NCI-H510A (cell line): ENCODE measurements at places on chromosomes 16 and 17.

DNA sequence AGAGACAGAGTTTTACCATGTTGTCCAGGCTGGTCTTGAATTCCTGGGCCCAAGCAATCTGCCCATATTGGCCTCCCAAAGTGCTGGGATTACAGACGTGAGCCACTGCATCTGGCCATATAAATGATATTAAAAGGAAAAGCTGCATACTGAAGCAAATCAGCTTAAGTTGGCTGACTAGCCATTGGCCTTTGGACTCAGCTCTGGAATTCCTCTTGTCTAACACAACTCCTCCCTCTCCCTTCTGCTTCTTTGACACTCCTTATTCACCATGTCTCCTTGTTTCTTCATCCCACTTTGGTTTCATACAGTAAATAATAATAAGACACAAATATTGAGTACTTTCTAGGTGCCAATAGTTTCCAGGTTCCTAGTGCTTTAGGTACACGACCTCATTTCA, 7.5 kb downstream of the KRT12 start:
- DNase-seq = no peak

GRCh38 chr17:77555741-77556291, 402.7 kb upstream of the TNRC6C start:
- no peak for DNase-seq

- DNase-seq = no peak
Measured at GRCh38 chr17:40311575-40311974, 2.6 kb downstream of the RARA start.

GRCh38 chr17:50825188-50825587, 10.2 kb upstream of the WFIKKN2 start:
- no peak for DNase-seq

GRCh38 chr16:70563636-70564035, 40.0 kb downstream of the SF3B3 start:
- no peak for DNase-seq

- no peak for DNase-seq
Measured at GRCh38 chr17:81840826-81841778, 6.3 kb upstream of the PPP1R27 start.

DNA sequence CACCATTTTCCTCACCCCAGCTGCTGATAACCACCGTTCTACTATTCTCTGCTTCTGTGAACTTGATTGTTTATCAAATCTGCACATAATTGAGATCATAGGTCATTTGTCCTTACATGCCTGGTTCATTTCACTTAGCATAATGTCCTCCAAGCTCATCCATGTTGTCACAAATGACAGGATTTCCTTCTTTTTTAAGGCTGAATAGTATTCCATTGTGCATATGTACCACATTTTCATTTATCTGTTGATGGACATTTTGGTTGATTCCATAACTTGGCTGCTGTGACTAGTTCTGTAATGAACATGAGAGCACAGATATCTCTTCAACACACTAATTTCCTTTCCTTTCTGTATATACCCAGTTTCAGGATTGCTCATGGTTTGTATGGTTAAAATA, 225.3 kb upstream of the TBX2 start:
- DNase-seq = no peak

GRCh38 chr17:50184611-50185398, 16.6 kb downstream of the COL1A1 start:
- no peak for DNase-seq

DNA sequence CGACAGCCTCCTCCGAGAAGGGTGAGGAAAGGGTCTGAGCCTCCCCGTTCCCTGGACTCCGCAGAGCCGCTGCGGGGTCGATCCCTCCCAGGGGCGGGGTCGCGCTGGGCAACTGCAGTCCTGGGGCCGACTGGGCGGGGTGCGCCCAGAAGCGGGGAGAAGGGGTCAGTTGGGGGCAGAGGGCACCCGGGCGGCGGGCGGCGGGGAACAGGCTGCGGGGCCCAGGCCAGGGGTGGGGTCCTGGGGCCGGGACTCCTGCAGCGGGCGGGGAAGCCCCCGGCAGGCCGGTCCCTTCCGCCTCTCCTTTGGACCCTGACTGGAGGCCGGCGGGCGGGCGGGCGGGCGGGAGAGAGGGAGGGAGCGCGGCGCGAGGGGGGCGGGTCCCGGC, 352 bp downstream of the GGNBP2 start:
- no peak for DNase-seq

- no peak for DNase-seq
Measured at GRCh38 chr16:48592839-48593429, 17.0 kb downstream of the N4BP1 start.

- no peak for DNase-seq
Measured at GRCh38 chr17:34607917-34608316, 28.5 kb downstream of the TMEM132E start.

- no peak for DNase-seq
Measured at GRCh38 chr16:16108759-16109158, 114.5 kb downstream of the ABCC6 start.

GRCh38 chr16:85394456-85395206, 218.5 kb upstream of the GSE1 start:
- no peak for DNase-seq

GRCh38 chr17:41144846-41145245, 4.5 kb upstream of the KRTAP4-6 start:
- DNase-seq = no peak

GRCh38 chr17:32878211-32878610, 1.3 kb upstream of the MYO1D start:
- DNase-seq = no peak

GRCh38 chr17:28320215-28321061, 1.4 kb downstream of the TMEM97 start:
- DNase-seq = no peak

- DNase-seq = no peak
Measured at GRCh38 chr17:47698749-47699535, 5.0 kb downstream of the TBKBP1 start.

DNA sequence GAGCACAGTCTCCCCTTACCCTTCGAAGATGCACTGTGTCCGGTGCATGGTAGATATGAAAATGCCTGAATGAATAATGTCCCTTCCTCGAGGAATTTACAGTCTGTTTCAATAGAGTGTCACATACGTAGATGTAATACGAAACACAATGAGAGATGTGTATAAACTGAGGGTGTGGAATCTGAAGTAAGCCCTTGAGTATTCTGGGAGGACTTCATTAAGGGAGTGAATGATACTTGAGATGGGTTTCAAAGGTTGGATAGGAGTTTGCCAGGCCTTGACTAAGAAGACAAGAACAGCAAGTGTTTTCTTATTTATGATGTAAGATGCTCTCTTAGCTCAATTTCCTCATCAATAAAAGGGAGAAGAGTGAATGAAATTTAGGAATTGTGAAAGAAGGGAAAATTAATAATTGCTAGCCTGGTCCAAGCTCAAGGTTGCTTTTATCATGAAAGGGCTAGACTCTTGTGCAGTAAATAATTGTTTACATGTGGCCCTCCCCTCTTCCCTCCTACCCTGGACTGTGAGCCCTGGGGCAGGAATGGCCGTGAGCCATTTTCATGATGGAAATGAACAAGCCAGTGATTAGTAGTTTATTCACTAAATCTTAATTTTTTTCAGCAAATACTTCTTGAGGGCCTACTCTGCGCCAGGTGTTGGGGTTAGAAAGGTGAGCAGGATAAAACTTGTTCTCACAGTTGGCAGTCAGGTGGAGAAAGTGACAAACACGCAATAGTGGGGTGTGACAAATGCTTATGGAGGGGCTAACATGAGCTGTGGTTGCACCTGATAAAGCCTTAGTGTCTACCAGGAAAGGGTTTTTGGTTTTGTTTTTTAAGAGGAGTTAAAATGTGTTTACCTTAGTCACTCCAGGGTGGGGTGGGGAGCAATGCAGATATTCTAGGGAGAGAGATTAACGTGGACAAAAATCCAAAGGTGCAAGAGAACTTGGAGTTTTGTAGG, 1.6 kb downstream of the KIF22 start:
- no peak for DNase-seq

DNA sequence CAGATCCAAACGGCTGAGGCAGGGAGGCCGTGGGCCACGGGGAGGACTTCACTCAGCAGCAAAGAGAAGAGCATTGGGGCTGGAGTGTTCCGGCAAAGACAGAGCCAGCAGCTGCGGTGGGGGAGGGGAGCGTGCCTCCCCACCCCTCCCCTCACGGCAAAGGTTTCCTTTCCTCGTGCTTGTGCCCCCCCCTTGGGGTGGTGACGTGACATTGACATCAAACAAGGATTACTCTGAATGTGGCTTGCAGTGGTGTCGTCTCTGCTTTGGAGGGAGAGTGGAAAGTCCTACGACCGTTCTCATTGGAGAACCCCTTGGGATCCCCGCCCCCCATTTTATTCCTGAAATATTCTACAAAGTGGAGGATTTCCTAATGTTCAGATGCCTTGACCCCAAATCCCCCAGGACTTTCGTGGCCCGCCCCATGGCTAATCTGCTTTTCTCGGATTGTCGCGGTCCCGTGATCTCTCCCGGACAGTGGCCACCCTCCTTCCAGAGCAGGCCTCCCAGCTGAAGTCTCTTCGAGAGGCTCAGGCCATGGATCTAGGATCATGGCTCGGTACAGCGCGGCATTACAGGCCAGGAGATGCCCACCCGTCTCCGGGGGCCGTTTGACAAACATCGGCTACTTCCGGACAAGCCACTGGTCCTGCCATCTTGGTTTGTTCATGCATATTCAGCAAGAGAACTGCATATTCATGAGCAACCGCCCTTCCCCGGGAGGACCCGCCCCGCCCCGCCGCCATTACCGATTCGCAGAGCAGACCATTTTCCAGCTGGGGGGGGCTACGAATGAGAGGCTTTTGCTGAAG, 705 bp upstream of the POLR2A start:
- DNase-seq = peak; percentile 91

GRCh38 chr17:51121620-51122472, 1.2 kb upstream of the SPAG9 start:
- peak; percentile 76 for DNase-seq

DNA sequence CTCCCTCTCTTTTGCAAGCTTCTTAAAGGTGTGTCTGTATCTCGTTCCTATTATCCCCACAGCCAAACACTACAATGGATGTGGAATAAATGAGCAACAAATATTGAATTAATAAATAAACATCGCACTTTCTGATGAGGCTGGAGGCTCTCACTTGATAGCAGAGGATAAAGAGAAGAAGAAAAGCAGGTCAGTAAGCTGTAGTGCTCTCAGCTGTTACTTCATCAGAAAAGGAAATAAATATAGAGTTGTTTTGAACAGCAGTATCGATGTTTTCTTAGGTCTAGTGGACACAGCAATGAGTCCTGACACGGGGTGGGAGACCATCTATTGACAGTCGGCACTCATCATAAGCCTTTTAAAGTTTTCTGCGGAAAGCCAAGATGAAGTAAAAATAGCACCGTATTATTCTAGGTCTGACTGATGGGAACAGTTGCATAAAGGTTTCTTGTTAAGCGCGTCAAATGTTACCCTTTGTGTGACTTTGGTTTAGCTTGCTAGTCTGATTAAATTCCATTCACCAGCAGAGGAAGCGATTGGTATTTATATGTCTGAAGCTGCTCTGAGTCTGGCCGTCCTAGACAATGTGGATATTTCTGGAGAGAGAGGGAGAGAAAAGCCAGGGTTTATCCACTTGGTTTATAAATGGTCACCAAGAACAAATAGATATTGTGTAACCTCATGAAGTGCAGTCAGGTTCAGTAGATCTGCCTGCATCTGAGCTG, 646.1 kb downstream of the CDH11 start:
- no peak for DNase-seq

DNA sequence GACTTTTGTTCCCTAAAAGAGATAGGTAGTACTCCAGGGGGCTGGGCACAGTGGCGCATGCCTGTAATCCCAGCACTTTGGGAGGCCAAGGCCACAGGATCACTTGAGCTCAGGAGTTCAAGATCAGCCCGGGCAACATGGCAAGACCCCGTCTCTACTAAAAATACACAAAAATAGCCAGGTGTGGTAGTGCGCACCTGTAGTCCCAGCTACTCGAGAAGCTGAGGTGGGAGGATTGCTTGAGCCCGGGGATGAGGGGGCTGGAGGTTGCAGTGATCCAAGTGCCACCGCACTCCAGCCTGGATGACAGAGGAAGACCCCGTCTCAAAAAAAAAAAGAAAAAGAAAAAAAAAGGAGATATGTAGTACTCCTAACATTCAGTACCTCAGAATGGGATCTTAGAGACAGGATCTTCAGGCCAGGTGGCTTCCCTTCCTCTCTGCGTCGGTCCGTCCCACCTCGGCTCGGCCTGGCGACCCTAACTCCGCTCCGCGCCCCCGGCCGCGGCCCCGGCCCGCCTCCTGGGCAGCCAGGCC, 89.6 kb downstream of the CDC27 start:
- DNase-seq = no peak

GRCh38 chr17:65362826-65363225, 198.6 kb downstream of the AXIN2 start:
- DNase-seq = no peak

DNA sequence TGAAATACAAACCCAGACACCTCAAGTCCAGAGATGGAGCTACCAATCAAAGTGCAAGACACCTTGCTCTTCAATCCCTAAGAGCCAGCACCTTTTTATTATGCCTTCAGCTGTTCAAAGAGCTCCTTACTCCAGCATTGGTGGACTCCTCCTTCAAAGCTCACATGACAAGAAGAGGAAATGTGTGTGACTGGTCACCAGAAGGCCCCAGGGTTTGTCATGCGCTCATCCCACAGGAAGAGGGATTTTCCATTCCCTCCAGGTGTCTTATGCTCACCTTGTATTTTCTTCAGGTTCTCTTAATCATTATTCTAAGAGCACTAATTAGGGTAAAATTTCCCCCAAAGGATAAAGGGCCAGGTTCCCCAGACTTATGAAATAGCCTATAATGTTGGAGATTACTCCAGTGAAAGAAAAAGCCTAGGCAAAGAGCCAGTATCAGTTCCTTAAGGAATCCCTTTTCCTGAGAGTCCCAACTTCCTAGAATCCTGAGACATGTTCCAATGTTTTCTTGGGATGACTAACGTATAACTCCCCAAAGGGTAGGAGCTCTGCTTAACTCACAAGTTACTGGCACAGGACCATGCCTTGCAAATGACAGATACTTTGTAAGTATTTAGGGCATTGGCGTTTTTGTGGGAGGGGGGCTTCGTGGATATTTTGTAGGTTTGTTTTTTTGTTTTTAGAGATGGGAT, 56.9 kb upstream of the SOX9 start:
- no peak for DNase-seq

- DNase-seq = no peak
Measured at GRCh38 chr17:18950944-18951905, 740 bp upstream of the SLC5A10 start.

DNA sequence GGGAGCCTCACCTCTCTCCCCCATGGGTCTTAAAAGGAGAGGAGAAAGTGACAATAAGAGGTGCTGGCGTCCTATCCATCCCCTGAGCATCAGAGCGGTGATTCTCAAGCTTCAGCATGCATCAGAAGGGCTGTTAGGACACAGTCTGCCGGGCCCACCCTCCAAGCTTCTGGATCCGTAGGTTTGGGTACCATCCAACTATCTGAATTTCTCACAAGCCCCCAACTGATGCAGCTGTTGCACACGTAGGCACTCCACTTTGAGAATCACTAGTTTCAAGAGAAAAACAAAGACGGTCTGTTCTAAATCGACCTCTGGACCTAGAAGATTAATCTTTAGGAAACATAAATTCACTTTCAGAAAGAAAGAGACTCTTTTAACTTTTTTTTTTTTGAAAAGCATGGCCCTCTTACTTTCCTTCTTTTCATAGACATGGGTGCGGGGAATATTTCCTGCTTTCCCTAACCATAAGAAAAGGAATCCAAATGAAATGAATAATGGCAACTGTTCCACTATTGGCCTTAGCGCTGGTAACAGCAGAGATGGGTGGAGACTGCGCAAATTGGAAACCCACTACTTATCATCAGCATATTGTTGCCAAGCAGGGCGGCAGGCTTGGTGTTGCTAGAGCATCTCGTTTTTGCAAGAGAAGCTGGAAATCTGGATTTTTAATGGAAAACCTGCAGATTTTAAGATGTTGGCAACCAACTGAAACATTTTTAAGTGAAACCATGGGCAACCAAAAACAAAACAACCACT, 144.4 kb downstream of the GAS7 start:
- DNase-seq = no peak
